ENCODE measurements at places on chromosomes 2 and 18.
A peak's percentile ranks its signal among the peaks of the same experiment; 100 is the strongest.

GRCh38 chr18:59839931-59840685 is 59.7 kb upstream of the PMAIP1 start:
- DNase-seq = no peak

GRCh38 chr2:205768341-205768740 is 86.0 kb downstream of the NRP2 start:
- no peak for DNase-seq

DNA sequence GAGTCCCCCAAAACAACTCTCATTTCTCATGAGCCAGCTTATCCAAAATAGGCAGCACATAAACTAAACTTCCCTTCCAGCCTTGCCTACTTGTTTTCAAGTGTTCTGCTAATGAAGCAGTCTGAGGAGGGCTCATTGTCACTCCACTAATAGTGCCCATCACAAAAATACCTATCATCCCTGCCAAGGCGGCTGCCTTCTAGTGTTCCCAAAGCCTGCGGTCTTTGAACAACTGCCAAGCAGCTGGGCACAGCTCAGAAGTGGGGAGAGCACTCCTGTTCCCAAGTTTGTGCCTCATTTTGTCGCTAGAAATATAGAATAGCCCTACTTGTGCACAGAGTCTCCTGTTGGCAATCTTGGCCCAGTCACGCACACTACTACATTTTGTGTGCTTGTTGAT is 50.3 kb downstream of the DTNA start:
- no peak for DNase-seq

GRCh38 chr2:53403792-53404413 is 363.7 kb upstream of the CHAC2 start:
- DNase-seq = no peak

- no peak for DNase-seq
Observed at GRCh38 chr18:68660354-68661183, 54.3 kb downstream of the TMX3 start.

- no peak for DNase-seq
Observed at GRCh38 chr2:38323623-38324022, 53.5 kb downstream of the ATL2 start.

GRCh38 chr2:95074663-95075439 is 46.8 kb downstream of the MRPS5 start:
- DNase-seq = peak; percentile 71

DNA sequence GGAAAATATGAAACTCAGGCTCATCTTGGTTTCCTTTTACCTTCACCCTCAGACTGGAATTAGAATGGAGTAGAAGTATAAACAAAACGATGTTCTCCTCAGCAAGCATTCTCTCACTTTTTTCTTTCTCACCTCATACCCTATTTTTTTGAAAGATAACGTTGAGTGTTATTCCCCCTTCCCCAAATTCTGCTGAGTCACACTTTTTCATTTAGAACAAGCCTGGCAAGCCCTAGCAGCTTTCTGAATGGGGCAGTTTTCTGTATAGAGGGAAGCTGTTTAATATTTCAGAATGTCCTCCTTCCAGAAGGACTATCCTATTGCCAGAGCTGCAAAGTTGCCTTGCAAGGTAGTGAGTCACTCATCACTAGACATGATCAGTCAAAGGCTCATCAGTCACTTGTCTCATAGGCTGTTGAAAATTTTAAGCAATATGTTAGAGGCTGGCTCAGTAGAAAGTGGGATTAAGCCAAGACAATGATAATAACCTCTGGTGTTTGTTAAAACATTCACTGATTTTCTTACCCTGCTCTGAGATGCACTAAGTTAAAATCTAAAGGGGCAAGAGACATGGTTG is 416.1 kb downstream of the RNF144A start:
- DNase-seq = no peak

DNA sequence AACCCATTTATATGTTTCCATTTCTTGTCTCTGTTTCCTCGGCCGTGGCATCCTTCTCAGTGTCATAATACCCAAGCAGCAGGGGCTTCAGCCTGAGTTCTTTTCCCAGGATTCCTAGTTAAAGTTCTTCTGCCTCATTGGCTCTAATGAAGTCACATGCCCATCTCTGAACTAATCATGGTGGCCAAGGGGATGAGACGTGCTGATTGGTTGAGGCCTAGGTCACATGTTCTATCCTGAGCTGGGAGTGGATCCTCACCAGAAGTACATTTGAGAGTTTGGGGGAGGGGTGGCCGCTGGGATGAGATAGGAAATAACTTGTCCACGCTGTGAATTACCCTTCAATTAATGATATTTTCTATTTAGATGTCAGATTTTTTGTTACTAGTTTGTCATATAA is 3.8 kb upstream of the UGT1A5 start:
- no peak for DNase-seq

- DNase-seq = no peak
Observed at GRCh38 chr2:60497500-60497899, 56.0 kb downstream of the BCL11A start.

GRCh38 chr2:80852808-80853139 is 548.2 kb upstream of the LRRTM1 start:
- no peak for DNase-seq

DNA sequence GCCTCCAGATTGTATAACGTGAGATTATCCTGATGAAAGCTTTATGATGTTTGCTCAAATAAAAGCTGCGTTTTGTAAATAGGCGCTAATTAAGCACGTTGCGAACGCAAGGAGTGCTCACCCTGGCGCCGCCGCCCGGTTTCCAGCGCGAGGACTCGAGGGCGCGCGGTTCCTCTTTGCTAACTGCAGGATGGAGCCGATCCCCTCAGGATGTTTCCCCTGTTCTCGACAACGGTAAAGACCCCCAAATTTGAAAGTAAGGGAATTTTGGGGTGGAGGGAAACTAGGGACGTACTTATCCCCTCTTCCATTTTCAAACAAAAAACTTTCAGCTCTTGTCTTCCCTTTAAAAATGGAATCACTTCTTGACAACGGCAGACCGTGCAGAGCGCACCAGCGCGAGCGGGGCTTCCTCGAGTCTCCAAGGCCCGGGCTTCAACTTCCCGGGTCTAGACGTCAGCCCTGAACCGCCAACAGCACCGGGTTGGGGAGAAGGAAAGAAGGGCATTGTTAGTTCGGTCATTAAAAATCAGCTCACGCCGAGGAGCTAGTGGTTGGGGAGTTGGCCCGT is 1.1 kb upstream of the GBX2 start:
- DNase-seq = no peak

- no peak for DNase-seq
Observed at GRCh38 chr2:160005908-160006307, 56.5 kb downstream of the PLA2R1 start.

DNA sequence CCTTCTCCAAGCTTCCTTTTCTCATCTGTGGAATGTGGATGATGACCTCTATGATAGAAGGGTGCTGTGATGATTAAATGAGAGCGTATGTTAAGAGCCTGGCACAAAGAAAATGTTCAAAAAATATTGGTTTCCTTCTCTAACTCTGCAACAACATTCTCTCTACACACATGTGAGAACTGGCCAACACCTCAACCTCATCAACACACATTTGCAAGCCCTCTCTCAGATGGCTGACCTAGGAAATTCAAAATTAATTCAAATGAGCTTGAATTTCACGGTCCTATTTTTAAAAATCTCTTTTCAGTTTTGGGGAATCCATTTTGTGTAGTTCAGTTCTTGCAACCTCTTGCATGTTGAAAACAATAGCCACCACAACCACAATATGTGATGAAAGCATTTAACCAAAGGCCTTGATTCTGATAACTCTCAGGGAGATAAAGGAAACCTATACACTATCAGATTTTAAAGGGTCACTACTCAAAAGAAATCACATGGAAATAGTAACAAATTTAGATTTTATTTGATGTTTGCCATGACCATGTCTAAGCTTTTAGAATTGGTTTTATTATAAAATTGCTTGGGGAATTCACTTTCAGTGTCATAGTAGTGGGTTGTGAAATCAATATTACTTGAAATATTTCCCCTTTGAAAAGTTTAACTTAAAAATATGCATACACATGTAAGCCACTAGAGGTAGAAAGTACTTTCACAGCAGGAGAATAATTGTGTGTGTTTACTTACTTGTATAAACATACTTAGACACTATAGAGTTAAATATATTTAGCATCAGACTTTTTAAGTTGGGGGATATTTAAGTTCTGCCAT is 16.6 kb upstream of the NABP1 start:
- no peak for DNase-seq

GRCh38 chr2:196274387-196274809 is 103.0 kb upstream of the STK17B start:
- DNase-seq = no peak

- no peak for DNase-seq
Observed at GRCh38 chr2:241289597-241289996, 25.9 kb downstream of the HDLBP start.

GRCh38 chr18:7633171-7633570 is 66.1 kb downstream of the PTPRM start:
- no peak for DNase-seq

Data from stimulated activated CD4-positive, alpha-beta T cell treated with anti-CD3 and anti-CD28 coated beads, Interleukin-1b, Interleukin-23, amount 100 ng/mL, for 48 hours (primary cell).